ENCODE measurements at places on chromosomes 7 and 10.

DNA sequence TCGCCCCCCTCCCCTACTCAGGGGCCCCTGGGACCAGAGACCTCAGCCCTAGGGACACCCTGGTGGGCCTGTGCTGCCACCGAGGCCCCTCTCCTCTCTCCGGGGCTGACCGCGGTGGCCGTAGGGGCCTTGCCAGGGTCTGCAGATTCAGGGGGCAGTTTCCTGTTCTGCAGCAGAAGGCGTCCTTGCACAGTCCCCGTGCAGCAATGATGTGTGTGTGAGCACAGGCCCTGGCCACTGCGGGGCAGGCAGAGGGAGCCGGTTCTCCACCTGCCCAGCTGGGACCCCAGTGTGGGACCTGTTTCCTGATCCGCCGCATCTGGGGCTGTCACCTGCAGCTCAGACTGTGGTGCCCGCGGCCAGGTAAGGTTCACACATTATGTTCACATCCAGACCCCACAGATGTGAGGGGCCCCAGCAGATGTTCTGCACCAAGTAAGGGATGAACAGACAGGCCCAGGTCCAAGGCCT, 60.7 kb upstream of the DNAJB6 start:
- no peak overlapping the region for H3K4me3 ChIP-seq
- peaks cover 50% of the 10 kb centered on the region for H3K4me1 ChIP-seq
- peaks cover 16% of the 10 kb centered on the region for H3K27me3 ChIP-seq
- H3K36me3 ChIP-seq, result peaks cover 3% of the 10 kb centered on the region
- H3K27ac ChIP-seq, result no peak overlapping the region

- H3K36me3 ChIP-seq, result no peaks in the 10 kb centered on the region
- H3K4me3 ChIP-seq, result no peak overlapping the region
- no peak for DNase-seq
- peaks cover 3% of the 10 kb centered on the region for H3K4me1 ChIP-seq
- no peaks in the 10 kb centered on the region for H3K27me3 ChIP-seq
- H3K27ac ChIP-seq, result no peak overlapping the region
Measured at GRCh38 chr10:122473116-122473515, 11.8 kb downstream of the HTRA1 start.

- no peak overlapping the region for H3K27ac ChIP-seq
- H3K36me3 ChIP-seq, result peaks cover 10% of the 10 kb centered on the region
- DNase-seq, result no peak
- H3K4me3 ChIP-seq, result no peak overlapping the region
- H3K27me3 ChIP-seq, result no peaks in the 10 kb centered on the region
Measured at GRCh38 chr7:135208102-135208793, 3.1 kb downstream of the WDR91 start.

DNA sequence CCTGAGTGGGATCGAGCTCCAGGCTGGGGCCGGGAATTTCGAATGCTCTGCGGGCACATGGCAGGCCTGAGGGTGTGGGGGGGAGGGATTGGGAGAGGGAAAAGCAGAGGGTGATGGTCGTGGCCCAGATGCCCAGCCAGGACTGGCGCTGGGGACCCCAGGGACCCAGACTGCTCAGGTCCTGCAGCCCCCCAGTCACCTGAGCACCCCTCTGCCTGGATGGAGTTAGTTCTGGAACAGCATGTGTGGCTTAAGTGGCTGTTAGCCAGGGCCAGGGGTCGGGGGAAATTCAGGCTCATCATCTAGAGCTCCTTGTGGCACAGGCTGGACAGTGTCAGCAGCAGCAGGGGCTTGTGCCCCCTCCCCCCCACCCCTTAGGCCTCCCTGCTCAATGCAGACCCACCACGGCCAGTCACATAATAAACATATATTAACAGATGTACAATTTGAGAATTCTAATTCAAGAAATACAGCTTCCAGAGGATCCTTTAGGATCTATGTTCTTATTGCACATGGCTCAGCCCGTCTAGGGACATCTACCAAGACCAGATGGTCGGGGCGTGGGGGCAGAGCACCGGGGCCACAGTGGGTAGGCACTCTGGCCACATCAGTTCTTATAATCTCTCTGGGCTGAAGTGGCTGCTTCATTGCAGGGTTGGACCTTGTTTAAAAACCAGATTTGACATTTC, 22.2 kb downstream of the DNAJB12 start:
- no peak for DNase-seq
- peak overlapping the region; percentile 30 for H3K27ac ChIP-seq
- peaks cover 98% of the 10 kb centered on the region for H3K4me1 ChIP-seq
- no peak overlapping the region for H3K4me3 ChIP-seq

GRCh38 chr10:131264110-131264788, 47.3 kb downstream of the TCERG1L start:
- no peaks in the 10 kb centered on the region for H3K27me3 ChIP-seq
- H3K4me3 ChIP-seq, result no peak overlapping the region
- no peaks in the 10 kb centered on the region for H3K4me1 ChIP-seq

- no peak for DNase-seq
- H3K4me3 ChIP-seq, result no peak overlapping the region
- no peaks in the 10 kb centered on the region for H3K27me3 ChIP-seq
- H3K4me1 ChIP-seq, result no peaks in the 10 kb centered on the region
Measured at GRCh38 chr10:15225511-15225910, 57.0 kb upstream of the NMT2 start.

DNA sequence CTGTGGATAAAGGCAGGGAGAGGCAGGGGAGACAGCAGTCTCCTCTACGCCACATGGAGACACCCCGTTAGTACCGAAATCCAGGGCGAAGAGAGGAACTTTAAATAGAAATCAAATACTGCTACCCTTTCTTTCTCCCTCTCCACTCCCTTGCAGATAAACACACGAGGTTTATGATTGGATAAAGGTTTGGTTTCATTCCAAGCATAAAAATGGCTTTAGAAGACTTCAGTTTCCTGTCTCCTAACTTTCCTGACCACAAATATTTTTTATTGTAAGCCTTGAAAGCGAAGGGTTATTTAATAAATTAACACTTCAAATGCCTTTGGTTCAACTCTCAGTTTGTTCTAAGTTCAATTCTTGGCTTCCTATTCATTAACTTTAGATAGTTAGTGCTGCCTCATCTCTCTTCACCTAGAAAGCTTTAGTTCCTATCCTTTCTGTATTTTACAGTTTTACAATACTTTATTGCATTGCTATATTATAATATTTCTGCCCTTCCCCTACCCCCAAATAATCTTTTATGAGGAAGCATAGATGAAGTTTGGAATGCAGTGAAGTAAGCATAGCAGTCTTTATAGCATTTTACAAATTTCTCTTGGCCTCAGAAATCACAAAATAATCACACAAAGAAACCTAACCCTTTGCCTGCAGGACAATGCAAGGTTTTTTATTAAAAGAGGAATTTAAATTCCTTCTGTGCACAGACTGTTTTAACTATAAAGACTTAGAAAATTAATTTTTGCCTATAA, 31.5 kb upstream of the ARID5B start:
- no peak overlapping the region for H3K27ac ChIP-seq
- no peak overlapping the region for H3K4me3 ChIP-seq
- no peak for DNase-seq
- H3K36me3 ChIP-seq, result no peaks in the 10 kb centered on the region

GRCh38 chr7:143512488-143513340, 35.0 kb downstream of the TAS2R41 start:
- H3K4me1 ChIP-seq, result no peaks in the 10 kb centered on the region
- no peak overlapping the region for H3K27ac ChIP-seq
- H3K36me3 ChIP-seq, result no peaks in the 10 kb centered on the region
- no peak overlapping the region for H3K4me3 ChIP-seq

GRCh38 chr7:31815796-31816195, 128.8 kb downstream of the PPP1R17 start:
- no peaks in the 10 kb centered on the region for H3K36me3 ChIP-seq
- H3K27ac ChIP-seq, result no peak overlapping the region
- no peaks in the 10 kb centered on the region for H3K4me1 ChIP-seq
- H3K4me3 ChIP-seq, result no peak overlapping the region

- H3K27me3 ChIP-seq, result no peaks in the 10 kb centered on the region
- no peaks in the 10 kb centered on the region for H3K36me3 ChIP-seq
- no peak overlapping the region for H3K4me3 ChIP-seq
- DNase-seq, result no peak
- no peaks in the 10 kb centered on the region for H3K4me1 ChIP-seq
Measured at GRCh38 chr10:35922876-35923600, 280.9 kb upstream of the FZD8 start.

DNA sequence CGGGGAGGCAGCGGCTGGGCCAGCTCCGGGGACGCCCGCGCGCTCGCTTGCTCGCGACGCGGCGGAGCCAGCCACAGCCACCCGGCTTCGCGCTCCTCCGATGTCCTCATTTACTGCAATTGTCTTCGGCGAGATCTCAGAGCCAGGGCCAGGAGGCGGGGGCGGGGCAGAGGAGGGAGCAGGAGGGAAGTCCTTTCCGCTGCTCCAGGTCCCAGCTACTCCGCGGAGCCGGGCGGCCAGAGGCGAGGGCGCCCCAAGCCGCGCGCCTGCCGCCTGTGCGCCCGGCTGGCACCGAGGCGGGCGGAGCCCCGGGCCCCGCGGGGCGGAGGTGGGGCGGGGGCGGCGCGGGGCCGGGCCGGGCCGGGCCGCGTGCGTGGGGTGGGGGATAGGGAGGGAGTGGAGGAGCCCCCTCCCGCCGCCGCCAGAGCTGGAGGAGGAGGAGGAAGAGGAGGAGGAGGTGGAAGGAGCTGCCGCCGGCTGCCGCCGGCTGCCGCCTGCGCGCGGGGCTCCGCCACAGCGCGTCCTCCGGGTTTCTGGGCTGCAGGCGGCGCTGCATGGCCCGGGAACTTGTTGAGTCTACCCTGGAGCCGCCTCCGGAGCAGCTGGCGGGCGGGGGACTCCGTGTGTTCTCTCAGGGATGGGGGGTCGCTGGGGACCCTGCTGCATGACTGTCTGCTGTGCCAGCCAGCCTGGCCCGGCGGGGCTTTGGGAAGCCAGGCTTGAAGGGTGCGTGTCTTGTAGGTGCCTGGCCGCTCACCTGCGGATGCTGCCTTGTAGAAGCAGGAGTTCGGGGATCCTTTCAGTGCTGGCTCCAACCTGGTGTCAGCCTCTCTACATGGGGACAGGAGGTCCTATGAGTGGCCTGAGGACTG, at the start of gene INSYN2A:
Gene INSYN2A (minus strand): TSS at position 310 of the 872 bp plus-strand sequence. CDS start 20,196 bp downstream, outside the sequence.
- no peaks in the 10 kb centered on the region for H3K4me1 ChIP-seq
- no peak within 1 kb of the TSS for H3K4me3 ChIP-seq
- no peaks in the 10 kb centered on the region for H3K36me3 ChIP-seq
- peaks cover 55% of the 10 kb centered on the region for H3K27me3 ChIP-seq
- DNase-seq, result no peak
- H3K27ac ChIP-seq, result no peak within 1 kb of the TSS

DNA sequence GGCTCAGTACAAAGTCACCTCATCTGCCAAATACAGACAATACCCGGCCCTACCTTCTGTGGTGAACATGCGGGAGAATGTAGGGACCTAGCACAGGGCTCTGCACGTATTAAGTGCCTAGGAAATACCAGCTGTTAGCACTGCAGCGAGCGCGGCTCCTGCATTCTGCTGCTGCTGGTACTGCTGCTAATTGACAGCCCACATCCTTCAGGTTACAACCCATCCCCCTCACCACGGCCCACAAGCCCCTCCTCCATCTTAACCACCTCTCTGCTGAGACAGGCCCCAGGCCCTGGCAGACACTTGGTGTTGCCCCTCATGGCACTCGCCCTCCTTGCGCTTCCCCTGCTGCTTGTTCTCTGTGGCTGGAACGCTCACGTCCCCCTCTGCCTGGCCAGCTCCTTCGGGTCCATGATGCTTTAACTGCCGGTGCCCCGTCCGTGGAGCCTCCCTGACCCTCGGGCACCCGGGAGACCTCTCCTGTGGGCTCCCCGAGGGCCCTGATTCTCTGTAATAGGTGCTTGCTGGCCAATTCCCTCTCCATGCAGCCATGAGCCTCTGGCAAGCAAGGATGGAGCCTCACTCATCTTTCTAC, 53.3 kb upstream of the LOXL4 start:
- H3K4me1 ChIP-seq, result no peaks in the 10 kb centered on the region
- H3K4me3 ChIP-seq, result no peak overlapping the region
- H3K27ac ChIP-seq, result no peak overlapping the region
- no peak for DNase-seq

DNA sequence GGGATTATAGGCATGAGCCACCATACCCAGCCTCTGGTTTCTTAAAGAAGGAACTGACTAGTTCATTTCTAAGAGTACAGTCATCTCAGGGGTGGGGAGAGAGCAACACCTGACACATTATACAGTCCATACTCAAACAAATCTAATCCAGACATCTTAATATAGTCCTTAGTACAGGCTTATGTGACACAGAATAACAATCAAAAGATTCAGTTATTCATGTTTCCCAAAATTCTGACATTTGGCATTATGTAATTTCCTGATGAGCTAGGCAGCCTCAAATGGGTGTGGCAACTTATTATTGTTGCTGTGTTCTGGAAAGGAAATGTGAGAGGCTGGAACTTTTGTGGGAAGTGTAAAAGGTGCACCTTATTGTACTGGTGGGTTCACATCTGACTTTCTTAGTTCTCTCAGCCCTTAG, 116.3 kb downstream of the WDFY4 start:
- no peaks in the 10 kb centered on the region for H3K27me3 ChIP-seq
- peaks cover 30% of the 10 kb centered on the region for H3K4me1 ChIP-seq
- H3K36me3 ChIP-seq, result no peaks in the 10 kb centered on the region
- no peak for DNase-seq

DNA sequence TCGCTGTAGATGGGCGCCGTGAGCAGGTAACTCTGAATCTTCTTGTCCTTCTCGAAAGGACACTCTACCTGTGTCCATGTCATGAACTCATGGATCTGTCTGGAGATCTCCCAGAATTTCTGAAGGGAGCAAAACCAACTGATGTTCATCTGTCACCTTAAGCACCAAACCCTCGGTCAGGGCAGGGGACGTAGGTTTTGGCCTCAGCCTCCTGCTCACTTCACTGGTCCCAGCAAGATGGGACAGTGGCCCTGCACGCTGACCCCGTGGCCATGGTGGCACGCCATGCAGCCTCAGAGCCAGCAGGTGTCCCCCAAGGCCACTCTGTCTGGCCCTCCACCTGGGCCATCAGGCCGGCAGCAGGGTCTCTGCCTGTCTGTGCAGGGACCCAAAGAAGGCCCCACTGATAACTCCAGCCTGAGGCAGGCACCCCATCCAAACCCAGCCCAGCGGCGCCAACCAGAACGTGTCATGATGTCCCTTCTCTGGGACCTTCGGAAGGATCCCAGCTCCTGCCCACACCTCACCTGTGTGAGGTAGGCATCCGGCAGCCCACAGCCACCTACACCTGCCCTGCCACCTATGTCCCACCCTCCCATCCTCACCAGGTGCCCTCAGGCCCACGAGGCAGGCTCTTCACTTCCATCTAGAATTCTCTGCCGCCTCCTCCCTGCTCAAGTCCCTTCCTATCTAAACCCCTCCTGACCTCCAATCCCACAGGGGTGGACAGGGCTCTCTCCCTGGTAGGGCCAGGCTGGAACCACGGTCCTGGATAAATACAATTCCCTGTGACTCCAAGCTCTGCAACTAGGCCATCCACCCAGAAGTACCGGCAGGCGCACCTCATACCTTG, 59.0 kb downstream of the CSGALNACT2 start:
- H3K27me3 ChIP-seq, result no peaks in the 10 kb centered on the region
- peaks cover 6% of the 10 kb centered on the region for H3K36me3 ChIP-seq
- H3K27ac ChIP-seq, result no peak overlapping the region
- no peak for DNase-seq

DNA sequence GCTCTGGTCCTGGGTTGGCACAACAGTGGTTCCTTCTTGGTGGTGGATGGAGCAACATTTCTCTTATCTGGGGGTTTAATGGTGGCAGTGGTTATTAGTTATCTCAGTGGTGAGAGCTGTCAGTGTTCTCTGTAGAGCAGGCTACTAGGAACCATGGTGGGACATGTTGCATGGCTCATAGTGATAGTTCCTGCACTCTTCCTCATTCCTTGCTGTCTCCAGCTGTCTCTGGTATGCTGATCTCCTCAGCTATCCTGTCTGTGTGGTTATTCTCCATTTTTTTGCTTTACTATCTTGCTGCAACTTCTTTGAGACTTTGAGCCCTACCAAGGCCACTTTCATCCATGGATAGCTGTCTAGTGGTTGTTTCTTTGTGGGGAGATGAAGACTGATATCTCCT, 44.0 kb downstream of the CCDC7 start:
- DNase-seq, result no peak
- H3K4me3 ChIP-seq, result no peak overlapping the region
- peaks cover 19% of the 10 kb centered on the region for H3K36me3 ChIP-seq
- H3K4me1 ChIP-seq, result peaks cover 10% of the 10 kb centered on the region
- no peak overlapping the region for H3K27ac ChIP-seq
